SW 1271 (cell line): ENCODE measurements at places on chromosomes 5 and 9.

DNA sequence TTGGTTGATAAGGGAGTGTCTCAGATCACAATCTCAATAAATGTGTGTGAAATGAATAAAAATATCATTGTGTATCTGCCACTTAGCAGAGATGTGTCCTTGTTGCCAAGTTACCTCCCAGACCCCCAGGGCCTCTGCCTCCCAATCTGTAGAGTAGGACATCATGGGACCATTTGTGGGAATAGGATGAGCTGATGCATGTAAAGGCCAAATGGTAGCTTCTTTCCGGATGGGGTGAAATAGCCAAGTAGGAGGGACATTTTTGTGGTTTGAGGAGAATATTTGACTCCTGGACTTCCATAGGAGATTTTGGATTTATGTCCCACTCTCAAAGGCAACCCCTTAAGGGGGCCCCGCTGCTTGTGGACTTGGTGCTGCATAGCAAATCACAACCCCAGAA lies 82.6 kb upstream of the HRH2 start:
- no peak for DNase-seq

GRCh38 chr5:172585114-172585513 lies 55.9 kb upstream of the NEURL1B start:
- no peak for DNase-seq

DNA sequence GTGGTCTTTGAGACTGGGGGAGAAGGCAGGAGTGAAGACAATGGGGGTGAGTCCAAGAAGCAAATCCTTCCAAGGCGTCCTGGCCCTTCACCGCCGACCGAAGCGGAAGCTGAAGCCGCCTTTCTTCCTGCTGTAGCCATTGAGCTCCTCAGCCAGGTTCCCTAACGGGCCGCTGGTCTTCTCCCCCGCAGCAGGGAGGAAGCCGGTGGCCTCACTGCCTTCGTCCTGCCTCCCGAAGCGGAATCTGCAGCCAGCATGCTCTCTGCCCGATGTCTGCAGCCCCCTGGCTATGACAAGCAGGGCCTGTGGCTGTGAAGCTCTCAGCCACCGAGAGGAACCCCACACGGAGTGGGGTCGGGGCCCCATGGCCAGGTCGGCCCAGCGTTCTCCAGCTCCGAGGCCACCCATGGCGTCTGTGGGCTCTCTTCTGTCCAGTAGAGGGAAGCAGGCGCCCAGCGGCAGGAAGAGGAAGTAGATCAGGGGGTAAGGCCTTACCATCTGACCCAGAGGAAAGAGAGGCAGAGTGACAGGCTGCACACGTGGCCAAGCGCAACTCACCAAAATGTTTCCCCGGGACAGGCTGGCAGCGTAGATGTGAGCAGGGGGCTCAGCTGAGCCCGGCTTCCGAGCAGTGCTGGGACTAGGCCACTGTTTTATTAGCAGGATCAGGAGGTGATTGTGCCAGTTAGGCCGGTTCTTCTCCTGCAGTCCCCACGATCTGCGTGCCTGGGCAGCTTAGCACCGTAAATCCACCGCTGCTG lies 3.1 kb downstream of the QRFP start:
- DNase-seq: no peak

DNA sequence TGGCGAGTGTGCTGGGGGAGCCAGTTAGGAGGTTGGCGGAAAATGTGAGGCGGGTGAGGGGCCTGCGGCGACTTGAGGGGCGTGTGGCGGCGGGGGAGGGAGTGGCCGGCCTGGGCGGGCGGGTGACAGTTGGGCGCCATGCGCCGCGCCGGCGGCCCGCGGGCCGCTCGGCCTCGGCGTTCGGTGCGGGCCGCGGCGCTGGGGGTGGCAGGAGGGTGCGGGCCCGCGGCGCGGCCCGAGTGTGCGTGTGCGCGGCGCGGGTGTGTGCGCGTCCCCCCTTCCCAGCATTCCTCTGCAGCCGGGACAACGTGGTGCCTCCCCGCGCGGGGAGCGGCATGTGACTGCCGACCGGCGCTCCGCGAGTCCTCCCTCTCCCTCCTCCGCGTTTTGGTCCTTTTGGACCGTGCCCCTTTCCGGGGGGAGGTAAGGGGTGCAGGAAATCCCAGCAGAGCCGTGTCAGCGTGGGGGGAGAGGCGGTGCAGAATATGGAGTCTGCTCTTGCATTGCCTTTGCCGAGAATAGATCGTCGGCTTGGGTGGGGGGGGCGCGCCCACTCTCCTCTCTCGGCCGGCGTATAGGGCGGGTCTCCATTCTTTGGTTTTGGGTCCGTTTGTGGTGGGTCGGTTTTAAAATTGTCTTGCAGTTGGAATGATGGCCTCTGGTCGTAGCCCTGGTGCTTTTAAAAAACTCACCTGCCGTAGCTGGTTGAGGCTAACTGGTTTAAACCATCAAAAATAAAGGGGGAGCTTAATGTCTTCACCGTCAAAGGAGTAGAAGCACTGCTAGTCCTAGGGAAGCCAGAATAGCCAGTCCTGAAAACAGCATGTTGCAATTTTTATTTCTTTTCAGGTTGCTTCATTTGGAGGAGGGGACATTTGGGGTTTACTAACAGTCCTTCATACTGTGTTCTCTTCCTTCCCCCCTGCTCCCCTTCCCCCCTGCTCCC lies 2.0 kb downstream of the LARP1 start:
- peak; percentile 54 for DNase-seq

- no peak for DNase-seq
Measured at GRCh38 chr5:167232675-167233311, 1058.7 kb upstream of the WWC1 start.

GRCh38 chr5:162837155-162837554 lies 600.2 kb upstream of the CCNG1 start:
- DNase-seq: no peak

- no peak for DNase-seq
Measured at GRCh38 chr5:126917918-126918614, 112.3 kb downstream of the MARCHF3 start.

- no peak for DNase-seq
Measured at GRCh38 chr9:126615245-126615790, 1.6 kb downstream of the LMX1B start.

DNA sequence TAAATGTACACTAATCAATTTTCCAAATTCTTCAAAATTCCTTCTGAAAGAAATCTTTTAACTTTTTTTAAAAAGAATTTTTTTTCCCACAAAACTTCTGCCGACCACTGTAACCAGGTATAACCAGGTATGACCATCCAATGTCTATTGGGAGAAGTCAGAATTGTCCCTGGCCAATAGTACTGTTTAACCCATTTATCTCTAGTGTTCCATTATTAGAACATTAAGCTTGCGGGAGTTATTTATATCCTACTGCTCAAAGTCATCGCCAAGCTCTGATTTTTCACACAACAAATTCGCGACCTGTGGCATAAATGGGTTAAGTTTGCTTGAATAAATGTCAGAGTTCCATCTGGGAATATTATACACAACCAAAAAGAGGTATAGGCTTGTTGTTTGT lies 343.2 kb downstream of the ANXA1 start:
- DNase-seq: no peak

DNA sequence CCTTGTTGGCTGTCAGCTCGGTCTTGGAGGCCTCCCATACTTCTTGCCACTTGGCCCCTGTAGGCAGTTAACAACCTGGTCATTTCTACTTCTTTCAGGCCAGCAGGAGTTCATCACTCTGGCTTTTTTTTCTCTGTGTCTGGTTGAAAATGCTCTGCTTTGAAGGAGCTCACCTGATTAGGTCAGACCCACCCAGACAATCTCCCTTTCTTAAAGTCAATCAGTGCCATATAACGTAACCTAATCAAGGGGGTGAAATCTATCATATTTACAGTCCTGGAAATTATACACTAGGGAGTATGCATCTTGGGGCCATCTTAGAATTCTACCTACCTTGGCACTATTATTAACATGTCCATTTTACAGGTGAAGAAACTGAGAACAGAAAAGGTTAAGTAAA lies 155.4 kb downstream of the SREK1 start:
- DNase-seq: no peak

- DNase-seq: no peak
Measured at GRCh38 chr5:138351056-138351455, 1.4 kb upstream of the KDM3B start.
